ENCODE measurements at places on chromosomes 6 and 20.

DNA sequence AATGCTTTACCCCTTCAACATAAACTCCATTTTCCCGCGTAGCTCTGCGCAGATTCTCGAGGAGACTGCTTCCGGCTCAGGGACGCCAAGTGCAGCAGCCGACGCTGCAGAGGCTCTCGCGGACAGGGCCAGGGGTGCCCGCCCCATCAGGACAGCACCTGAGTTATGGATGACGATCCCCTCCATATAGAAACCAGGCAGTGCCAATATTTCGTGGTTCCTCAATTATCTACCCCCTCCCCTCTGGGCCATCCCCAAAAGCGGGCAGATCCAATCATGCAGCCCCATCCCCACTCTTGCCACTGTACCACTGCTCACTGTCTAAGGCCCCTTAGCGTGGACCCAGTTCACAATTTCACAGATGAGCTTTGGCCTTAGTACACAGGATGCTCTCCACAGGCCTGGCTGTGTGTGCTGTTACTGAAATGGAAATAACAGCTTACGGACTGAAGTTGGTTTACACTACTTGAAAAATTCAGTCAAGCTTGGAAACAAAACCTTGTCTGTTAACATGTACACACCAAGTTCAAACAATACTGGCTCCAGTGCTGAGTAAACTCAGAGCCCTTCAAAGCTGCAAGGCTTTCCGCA lies 74.5 kb downstream of the DACT2 start:
- no peak for DNase-seq

GRCh38 chr20:61719691-61720347 lies 345.9 kb downstream of the TAF4 start:
- peak; percentile 92 for DNase-seq

GRCh38 chr6:105442369-105442768 lies 39.5 kb upstream of the PREP start:
- no peak for DNase-seq

GRCh38 chr6:85127696-85128243 lies 322.1 kb upstream of the NT5E start:
- no peak for DNase-seq

- no peak for DNase-seq
Observed at GRCh38 chr6:170227521-170227983, 63.3 kb downstream of the DLL1 start.

DNA sequence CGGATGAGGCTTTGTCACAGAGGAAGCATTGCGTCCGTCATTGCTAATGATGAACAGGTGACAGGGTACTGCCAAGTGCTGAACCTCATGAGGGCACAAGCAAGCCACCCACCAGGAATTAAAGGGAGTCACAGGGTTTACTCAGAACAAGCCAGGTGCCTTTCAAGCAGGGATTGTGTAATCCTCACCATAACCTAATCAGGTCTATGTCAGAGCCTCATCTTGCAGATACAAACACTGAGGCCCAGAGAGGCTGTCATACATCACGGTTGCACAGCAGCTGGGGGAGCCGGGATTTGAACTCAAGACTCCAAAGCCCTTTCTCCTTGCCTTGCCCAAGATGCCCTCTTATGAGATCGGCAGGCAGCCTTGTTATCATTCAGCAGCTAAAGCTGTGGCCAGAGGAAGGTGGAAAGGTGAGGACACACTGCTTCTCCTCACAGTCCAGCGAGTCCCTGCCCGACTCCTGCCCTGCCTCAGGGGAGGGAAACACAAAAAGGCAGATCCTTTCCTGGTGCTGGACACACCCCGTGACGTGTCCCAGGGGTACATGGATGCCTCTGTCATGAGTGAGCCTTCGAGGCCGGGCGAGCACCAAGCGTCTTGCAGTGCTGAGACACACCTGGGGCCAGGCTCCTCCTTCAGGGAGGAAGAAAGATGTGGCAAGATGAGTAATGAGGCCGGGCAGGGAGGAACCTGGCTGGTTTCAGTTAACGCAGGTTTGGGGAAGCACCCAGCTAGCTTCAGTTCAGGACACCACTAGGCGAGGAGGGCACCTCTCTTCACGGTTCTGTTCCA lies 214.9 kb downstream of the LY86 start:
- no peak for DNase-seq

GRCh38 chr6:13908955-13909381 lies 15.8 kb upstream of the RNF182 start:
- DNase-seq, result peak; percentile 33

- DNase-seq, result no peak
Observed at GRCh38 chr20:17904027-17904426, 64.6 kb downstream of the SNX5 start.

DNA sequence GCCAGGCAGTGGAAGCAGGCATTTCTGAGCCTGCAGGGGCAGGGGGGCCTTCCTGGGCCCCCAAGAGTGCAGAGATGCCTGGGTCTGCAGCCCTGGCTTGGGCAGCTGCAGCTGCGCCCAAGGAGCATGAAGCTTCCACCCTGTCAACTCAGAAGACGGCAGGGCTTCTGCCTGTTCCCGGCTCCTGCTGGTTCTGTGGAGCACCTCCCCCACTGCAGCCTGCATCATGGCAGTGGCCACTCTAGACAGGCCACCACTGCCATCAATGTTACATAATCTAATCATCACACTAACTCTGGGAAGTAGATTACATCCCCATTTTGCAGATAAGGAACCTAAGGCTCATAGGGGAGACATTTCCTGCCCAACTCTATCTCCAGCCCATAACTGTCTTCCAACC lies 21.1 kb upstream of the TOP1 start:
- no peak for DNase-seq

Measured in T-helper 2 cell (primary cell).